ENCODE measurements at places on chromosomes 5 and 9. TPM values are rescaled to one million over a fixed set of nuclear protein-coding genes. Genes with fewer than 3 reads are reported as not detected.

GRCh38 chr9:120735415-120736126 lies 21.3 kb upstream of the MEGF9 start:
- no peak for DNase-seq

- no peak for DNase-seq
Observed at GRCh38 chr9:123033864-123034601, 566 bp downstream of the GPR21 start.

GRCh38 chr5:157214861-157215513 lies 34.3 kb downstream of the ITK start:
- DNase-seq: no peak

DNA sequence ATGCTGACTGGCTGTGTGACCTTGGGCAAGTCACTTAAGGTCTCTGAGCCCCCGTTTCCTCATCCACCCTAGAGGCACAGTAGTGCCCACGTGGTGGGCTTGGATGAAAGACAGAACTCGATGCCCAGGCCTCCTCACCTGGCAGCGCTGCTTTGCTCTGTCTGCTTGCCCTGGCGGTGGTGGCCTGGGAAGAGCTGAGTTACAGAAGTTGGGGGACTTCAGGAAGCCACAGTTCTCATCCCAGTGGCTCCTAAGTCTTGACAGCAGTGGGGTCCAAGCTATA lies 171.5 kb upstream of the IER5L start:
- DNase-seq: no peak

GRCh38 chr5:142517840-142518239 lies 168.1 kb downstream of the FGF1 start:
- DNase-seq: no peak

- no peak for DNase-seq
Observed at GRCh38 chr5:14414656-14415023, 167.0 kb upstream of the OTULINL start.

- DNase-seq: no peak
Observed at GRCh38 chr9:28600226-28600625, 1026.9 kb upstream of the C9orf72 start.

GRCh38 chr5:143267186-143267585 lies 136.3 kb downstream of the NR3C1 start:
- DNase-seq: no peak

DNA sequence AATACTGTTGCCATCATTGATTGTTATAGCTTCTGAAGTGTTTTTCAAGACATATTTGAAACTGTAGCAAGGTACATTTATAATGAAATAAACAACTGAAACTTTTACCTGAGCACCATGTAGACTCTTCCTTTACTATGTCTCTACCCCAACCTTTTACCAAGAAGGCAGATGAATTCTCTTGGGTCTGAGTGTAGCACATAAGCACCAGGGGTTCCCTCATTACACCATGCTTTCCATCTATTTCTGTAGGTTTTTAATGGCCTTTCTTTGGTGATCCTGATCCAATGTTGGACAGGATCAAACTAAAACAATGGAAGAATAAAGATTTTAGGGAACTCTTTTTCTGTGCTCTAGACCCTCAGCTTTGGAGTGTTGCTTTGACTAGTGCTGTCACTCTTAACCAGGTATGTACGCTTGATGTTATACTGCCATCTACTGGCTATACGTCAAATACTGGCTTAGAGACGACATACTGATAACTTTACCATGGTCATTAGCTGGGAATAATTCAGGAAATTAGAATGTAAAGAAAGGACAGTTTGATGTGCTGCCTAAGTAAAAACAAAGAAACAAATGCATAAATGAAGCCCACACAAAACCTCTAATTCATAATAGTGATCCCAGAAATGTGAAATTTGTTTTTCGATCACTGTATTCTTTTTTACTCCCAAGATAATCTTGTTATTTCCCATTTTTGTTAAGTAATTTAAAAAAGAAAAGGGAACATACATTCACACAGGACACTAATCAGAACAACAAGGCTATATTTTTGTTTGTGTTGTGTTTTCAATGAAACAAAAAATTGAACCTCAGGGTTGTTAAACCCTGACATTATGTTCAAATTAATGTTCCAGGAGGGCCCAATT lies 30.7 kb downstream of the IFNW1 start:
- no peak for DNase-seq

- no peak for DNase-seq
Observed at GRCh38 chr5:95533106-95533505, 21.7 kb downstream of the SKIC3 start.

GRCh38 chr9:118957585-118957984 lies 411.6 kb downstream of the BRINP1 start:
- no peak for DNase-seq

DNA sequence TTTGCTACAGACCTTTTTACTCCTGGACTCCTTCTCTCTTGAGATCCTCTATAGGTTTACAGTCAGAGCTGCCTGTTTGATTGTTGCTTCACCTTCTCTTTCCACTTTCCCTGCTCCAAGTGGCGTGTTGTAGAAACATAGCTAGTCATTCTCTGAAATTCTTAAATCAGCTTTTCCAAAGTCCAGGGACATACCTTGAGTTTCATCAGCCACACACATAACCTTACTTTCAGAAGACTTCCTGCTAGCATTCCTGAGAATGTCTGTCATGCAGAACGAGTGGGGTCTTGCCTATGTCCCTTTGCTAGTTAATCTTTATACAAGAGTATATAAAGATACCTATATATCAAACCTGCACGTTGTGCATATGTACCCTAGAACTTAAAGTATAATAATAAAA lies 230.3 kb upstream of the ZNF462 start:
- no peak for DNase-seq

- no peak for DNase-seq
Observed at GRCh38 chr5:171575386-171575785, 155.9 kb downstream of the FGF18 start.

DNA sequence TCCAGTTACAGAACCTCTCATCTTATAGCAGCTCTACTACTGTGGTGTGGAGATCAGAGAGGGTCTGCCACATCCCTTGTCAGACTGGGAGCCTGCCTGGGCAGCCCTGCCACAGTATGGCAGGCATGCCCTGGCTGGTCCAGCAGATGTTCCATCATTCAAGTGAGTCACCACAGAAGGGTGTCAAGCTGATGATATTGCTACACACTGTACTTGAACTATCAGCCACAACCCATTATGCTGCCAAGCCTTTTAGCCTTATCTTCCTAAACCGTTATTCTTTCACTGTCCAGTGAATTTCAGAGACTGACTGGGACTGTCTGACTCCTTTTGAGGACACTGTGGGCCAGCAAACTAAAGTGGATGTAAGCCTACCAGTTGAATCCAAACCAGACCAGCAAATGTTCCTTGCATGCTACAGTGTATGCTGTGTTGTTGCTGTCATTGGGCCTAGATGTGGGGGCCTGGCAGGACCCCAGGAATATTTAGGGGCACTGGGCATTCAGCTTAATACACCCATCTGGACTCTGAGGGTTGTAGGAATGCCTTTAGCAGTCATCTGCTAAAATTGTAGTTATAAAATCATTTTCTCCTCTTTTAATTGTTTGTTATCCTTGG lies 202.6 kb downstream of the NR3C1 start:
- DNase-seq: no peak

DNA sequence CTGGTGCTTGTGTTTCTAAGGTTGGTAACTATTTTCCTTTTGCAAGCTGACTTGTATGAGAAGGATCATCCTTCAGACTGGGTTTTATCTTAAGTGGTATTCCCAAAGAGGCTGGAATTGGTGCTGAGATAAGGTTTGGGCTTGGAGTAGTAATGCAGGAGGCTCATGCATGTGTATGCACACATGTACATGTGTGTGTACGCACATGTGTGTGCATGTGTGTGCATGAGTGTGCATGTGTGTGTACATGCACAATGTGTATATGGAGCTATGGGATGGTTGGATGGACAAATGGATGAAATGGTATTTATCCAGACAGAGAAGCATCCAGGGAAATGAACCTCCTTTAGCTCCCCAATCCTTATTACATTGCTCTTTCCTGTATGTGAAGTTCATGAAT lies 142.6 kb downstream of the CARTPT start:
- DNase-seq: no peak

DNA sequence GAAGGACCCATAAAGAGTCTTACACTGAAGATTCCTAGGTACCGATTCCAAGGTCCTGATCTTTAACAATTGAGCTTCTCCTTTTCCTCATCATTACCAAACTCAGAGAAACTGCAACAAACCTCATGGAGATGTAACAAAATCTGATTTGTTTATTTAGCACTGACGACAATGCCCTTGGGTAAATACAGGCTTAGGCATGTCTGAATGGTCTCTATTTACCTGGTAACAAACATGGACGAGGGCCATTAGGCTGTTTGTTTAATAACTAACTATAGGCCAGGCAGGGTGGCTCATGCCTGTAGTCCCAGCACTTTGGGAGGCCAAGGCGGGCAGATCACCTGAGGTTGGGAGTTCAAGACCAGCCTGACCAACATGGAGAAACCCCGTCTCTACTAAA lies 333.3 kb downstream of the AGTPBP1 start:
- DNase-seq: no peak

- no peak for DNase-seq
Observed at GRCh38 chr5:115297031-115297430, 577 bp upstream of the CCDC112 start.

GRCh38 chr5:135498637-135498995 lies 37.1 kb downstream of the NEUROG1 start:
- DNase-seq: no peak

GRCh38 chr9:11257992-11258391 lies 645.2 kb upstream of the PTPRD start:
- no peak for DNase-seq

PCDHGB5 gene
- 3.8 TPM for total RNA-seq

LECT2 gene
- total RNA-seq: not detected

GTF3C4 gene
- 43.6 TPM for total RNA-seq

CARTPT gene
- not detected for total RNA-seq

SELENOP gene
- 8.5 TPM for total RNA-seq

RALGPS1 gene
- 18.6 TPM for total RNA-seq

SOX30 gene
- 0.13 TPM for total RNA-seq

NDFIP1 gene
- total RNA-seq: 26.6 TPM

LCN1 gene
- total RNA-seq: not detected

CNTNAP3 gene
- 22.6 TPM for total RNA-seq

SCGB3A2 gene
- total RNA-seq: 62.5 TPM

PHF24 gene
- total RNA-seq: 0.68 TPM

TAF11L13 gene
- total RNA-seq: not detected

All from H9 (cell line).